ENCODE measurements at places on chromosomes 4 and X. TPM values are rescaled to one million over a fixed set of nuclear protein-coding genes. Genes with fewer than 3 reads are reported as not detected.

DNA sequence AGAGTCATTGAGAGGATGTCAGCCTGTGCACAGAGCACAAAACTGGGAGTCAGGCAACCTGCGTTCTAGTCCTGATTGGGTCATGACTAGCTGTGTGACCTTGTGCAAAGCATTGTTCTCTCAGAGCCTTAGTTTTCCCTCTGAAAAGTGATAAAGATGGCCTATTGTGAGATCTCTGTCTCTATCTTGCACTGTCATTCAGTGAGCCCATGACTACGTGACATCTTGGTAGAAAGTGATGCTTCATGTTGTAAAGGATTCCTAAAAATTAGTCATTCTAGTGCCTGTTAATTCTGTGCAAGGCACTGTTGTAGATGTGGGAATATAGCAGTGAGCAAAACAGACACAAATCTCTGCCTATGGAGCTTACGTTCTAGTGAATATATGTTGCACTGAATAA is 2.5 kb downstream of the PGRMC1 start:
- no peak for DNase-seq
- H3K4me1 ChIP-seq: peaks cover 15% of the 10 kb centered on the region
- peak overlapping the region; percentile 71 for H3K4me3 ChIP-seq
- no peak overlapping the region for H3K27ac ChIP-seq
- H3K36me3 ChIP-seq: peaks cover 3% of the 10 kb centered on the region

DNA sequence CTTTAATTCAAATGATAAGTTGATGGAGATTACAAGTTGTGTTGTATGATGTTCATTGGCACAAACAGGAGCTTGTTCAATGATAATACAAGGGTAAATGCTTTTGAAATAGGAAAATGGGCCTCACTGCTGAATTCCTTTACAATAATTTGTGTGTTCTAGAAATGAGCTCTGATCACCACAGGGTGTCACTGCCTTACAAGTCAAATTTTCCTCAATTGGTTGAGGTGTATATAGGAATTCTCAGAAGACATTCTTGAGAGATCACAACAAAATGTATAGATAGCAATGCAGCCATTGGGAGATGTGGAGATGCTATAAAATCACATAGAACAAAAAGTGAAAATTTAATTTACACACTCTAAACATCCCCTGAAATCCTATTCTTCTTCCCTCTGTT is 49.6 kb downstream of the KLF8 start:
- H3K4me1 ChIP-seq: no peaks in the 10 kb centered on the region
- H3K36me3 ChIP-seq: peaks cover 15% of the 10 kb centered on the region
- H3K4me3 ChIP-seq: no peak overlapping the region
- no peak for DNase-seq
- no peak overlapping the region for H3K27ac ChIP-seq
- H3K27me3 ChIP-seq: no peaks in the 10 kb centered on the region

DNA sequence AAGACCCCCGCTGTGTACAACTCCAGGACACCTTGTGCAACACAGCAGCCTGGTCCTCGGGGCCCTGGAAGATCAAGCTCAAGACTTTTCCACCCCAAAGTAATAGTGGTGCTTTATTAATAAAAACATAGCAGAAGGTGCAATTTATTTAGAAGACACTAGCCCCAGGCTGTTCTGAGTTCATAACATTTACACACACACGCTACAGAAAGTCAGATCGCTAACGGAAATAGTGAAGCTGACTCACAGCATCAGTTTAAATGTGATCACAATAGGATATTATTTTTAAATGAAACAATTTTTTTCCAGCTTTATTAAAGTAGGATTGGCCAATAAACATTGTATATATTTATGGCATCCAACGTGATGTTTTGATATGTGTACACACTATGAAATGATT is 141.0 kb downstream of the STK32B start:
- no peaks in the 10 kb centered on the region for H3K27me3 ChIP-seq
- H3K27ac ChIP-seq: no peak overlapping the region

DNA sequence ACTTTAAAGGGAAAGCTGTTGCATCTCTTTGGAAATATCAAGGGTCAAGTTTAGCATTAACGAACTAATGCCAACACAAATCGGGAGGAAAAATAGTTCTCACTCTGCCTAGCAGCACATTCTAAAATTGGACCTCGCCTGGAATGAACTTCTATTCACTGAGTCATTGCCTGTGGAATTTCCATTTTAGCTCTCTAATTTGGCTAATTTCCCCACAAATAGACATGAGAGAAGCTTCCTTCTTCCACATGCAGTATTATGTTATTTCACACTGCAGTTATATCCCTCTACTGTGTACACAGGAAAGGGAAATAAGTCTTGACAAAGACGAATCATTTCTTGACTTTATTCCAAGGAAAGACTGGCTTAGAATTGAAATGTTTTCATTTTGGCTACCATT is 9.3 kb downstream of the ZXDA start:
- H3K4me1 ChIP-seq: no peaks in the 10 kb centered on the region
- DNase-seq: no peak
- H3K27ac ChIP-seq: no peak overlapping the region
- no peak overlapping the region for H3K4me3 ChIP-seq

DNA sequence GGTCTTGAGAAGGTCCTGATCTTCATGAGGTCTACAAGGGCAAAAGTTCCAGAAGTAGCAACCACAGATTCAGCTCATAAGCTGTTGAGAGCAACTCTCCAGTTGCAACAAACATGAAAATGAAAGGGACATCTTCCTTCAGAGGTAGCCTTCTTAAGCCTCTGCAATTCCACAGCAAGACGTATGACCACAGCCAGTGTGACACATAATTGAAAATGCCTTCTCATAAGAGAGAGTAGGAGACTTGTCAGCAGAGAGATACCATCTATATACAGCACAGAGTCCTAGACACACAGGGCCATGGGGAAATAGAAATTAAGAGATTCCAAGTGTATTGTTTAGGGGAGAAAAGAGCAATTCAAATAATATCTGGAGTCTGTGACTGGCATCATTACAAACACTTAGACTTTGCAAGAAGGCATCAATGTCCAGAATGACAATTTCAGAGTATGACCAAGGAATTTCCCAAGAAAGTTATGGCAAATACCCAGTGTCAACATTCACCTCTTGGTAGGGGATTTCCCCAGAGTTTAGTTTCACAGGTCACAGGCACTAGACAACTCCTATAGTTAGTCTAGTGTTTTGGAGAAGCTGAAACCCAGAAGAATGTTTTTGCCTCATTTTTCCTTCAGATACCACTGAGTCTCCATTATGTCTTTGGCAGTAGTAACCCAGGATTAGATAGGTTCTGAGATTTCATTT is 340.3 kb downstream of the ZNF674 start:
- no peak overlapping the region for H3K27ac ChIP-seq
- DNase-seq: no peak
- no peaks in the 10 kb centered on the region for H3K27me3 ChIP-seq
- H3K4me3 ChIP-seq: no peak overlapping the region
- H3K4me1 ChIP-seq: no peaks in the 10 kb centered on the region
- no peaks in the 10 kb centered on the region for H3K36me3 ChIP-seq

DNA sequence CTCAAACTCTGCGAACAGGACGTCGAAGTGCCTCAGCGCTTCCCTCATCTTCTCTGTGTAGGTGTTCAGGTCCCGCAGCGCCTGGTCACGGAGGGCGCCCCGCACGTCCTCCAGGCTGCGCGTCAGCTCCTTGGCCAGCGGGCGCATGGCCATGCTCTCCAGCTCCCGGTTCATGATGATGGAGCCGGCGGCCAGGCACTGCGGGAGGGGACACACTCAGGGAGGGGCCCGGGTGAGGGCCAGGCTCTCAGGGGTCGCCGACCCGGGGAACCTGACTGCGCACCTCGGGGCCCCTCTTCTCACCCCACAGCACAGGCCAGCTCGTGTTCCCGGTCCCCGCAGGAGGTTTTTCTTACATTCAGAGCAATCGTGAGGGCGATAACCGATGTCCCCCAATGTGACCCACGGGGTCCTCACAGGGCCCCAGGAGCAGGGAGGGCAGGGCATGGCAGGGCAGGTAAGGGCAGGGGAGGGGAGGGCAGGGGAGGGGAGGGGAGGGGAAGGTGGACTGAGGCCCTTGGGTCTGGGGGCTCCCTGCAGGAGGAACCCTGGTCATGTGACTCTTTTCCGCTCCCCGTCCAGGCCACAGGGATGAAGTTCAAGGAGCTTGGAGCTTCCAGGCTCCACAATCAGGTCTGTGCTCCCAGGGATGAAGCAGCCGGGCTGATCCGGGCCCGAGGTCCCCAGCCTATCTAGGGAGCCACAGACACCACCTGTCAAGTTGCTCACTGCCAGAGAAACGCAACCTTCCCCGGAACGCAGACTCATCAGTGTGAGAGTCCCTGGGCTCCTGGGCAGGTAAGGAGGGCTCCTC is 77.8 kb upstream of the MXD4 start:
- no peaks in the 10 kb centered on the region for H3K4me1 ChIP-seq
- H3K27ac ChIP-seq: no peak overlapping the region
- H3K36me3 ChIP-seq: no peaks in the 10 kb centered on the region
- no peak overlapping the region for H3K4me3 ChIP-seq
- DNase-seq: peak; percentile 67

DNA sequence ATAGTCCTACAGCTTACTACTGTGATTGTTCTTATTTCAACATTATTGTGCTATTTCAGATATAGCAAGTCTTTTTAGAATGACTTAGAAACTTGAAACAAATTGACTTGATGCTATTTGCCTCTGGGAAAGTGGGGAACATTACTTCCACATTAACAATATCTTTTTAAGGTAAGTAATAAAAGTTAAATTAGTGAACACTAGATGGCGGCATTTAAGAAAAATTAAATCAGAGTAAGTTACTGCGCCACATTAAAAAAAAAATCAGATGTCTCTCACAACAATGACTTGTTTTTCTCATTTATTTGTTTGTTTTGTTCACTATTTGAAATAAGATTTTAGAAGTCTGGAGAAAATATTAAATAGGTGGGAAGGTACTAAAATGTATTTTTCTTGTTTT is 1026.9 kb upstream of the SLIT2 start:
- DNase-seq: no peak
- H3K4me1 ChIP-seq: no peaks in the 10 kb centered on the region
- no peak overlapping the region for H3K27ac ChIP-seq
- H3K36me3 ChIP-seq: no peaks in the 10 kb centered on the region

GRCh38 chrX:52995987-52996331 is 37.6 kb upstream of the FAM156A start:
- H3K4me3 ChIP-seq: peak overlapping the region; percentile 55
- H3K4me1 ChIP-seq: peaks cover 15% of the 10 kb centered on the region
- H3K36me3 ChIP-seq: no peaks in the 10 kb centered on the region
- H3K27ac ChIP-seq: peak overlapping the region; percentile 73
- no peak for DNase-seq
- H3K27me3 ChIP-seq: no peaks in the 10 kb centered on the region

DNA sequence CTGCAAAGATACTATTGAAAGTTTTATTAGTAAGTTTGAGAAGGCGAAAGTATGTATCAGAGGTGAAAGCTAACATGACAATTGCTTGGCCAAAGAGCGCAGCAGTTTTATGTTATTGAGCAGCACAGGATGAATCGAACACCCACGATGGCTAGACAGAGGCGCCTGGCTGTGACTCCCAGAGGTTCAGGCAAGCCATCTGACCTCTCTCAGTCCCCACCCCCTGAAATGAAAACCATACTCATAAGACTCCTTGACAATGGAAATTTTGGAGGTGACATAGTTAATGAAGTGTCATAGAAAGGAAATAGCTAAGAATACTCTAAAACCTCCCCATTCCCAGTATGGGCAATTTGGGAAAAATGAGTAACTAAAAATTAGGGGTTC is 70.6 kb downstream of the MGST2 start:
- H3K4me3 ChIP-seq: no peak overlapping the region
- no peak for DNase-seq
- peak overlapping the region; percentile 88 for H3K27ac ChIP-seq
- H3K4me1 ChIP-seq: peaks cover 43% of the 10 kb centered on the region
- no peaks in the 10 kb centered on the region for H3K27me3 ChIP-seq
- H3K36me3 ChIP-seq: no peaks in the 10 kb centered on the region

DNA sequence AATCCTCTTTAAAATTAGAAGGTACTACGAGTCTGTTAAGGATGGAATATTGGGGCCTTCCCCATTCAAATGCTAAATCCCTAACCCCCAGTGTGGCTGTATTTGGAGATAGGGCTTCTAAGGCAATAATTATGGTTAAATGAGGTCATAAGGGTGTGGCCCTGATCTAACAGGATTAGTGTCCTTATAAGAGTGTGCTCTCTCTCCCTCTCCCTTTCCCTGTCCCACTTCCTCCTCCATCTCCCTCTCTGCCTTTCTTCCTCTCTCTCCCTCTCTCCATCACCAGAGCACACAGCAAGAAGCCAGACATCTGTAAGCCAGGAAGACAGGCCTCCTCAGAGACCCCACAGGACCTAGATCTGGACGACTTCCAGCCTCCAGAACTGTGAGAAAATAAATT is 116.9 kb downstream of the COL25A1 start:
- no peak overlapping the region for H3K27ac ChIP-seq
- no peak overlapping the region for H3K4me3 ChIP-seq
- no peak for DNase-seq
- H3K27me3 ChIP-seq: no peaks in the 10 kb centered on the region

DNA sequence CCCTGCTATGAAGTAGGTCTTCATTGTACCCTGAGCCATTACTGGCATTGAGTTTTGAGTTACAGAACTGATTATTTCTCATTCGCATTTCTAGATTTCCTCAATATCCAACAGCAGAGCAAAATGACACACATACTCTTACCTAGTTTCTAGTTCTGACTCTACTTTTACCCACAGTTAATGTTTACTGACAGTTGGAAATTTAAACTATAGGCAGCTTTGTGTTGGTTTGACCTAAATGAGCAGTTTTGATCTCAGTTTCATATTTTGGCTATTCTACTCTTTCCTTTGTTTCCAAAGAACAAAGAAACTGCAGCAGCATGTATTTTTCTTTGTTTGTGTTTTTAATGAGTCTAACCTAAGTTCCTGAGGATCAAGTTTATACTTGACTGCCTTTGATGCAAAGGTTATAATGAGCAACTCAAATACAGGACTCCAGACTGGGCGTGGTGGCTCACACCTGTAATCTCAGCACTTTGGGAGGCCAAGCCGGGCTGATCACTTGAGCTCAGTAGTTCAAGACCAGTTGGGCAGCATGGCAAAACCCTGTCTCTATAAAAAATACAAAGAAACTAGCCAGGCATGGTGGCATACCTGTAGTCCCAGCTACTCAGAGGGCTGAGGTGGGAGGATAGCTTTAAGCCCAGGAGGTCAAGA is 30.4 kb downstream of the TXK start:
- no peaks in the 10 kb centered on the region for H3K27me3 ChIP-seq
- no peak overlapping the region for H3K27ac ChIP-seq
- H3K4me1 ChIP-seq: no peaks in the 10 kb centered on the region
- no peak for DNase-seq
- H3K4me3 ChIP-seq: no peak overlapping the region

DNA sequence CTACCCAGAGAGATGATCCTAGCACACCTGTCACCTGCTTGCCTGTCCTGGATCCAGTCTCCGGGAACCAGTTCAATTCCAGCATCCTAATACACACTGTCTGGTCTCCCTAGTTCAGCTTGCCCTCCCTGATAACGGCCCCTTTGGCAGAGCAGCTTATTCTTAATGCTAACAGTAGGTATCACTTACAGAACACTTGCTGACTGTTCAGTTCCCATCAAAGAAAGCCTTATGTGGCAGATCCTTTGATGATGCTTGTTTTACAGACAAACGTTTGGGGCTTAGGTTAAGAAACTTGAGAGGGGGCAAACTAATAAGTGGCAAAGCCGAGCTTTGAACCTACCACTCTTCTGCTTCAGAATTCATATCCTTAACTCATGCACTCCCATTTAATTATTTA is 890 bp downstream of the RASSF6 start:
- H3K4me1 ChIP-seq: no peaks in the 10 kb centered on the region
- no peak for DNase-seq
- H3K4me3 ChIP-seq: no peak overlapping the region
- H3K27ac ChIP-seq: no peak overlapping the region

TTC29 gene
- not detected for total RNA-seq

SSX7 gene
- total RNA-seq: not detected

IL3RA gene
- total RNA-seq: 7.9 TPM

NPY2R gene
- 0.49 TPM for total RNA-seq

TKTL2 gene
- not detected for total RNA-seq

Measured in vagina (tissue), 2 donors.